Stomach (tissue), 19 donors: ENCODE measurements at places on chromosomes 2 and 18. TPM values are rescaled to one million over a fixed set of nuclear protein-coding genes. Genes with fewer than 3 reads are reported as not detected.

GRCh38 chr2:206463685-206464084 lies 20.4 kb downstream of the ADAM23 start:
- no peak for DNase-seq

DNA sequence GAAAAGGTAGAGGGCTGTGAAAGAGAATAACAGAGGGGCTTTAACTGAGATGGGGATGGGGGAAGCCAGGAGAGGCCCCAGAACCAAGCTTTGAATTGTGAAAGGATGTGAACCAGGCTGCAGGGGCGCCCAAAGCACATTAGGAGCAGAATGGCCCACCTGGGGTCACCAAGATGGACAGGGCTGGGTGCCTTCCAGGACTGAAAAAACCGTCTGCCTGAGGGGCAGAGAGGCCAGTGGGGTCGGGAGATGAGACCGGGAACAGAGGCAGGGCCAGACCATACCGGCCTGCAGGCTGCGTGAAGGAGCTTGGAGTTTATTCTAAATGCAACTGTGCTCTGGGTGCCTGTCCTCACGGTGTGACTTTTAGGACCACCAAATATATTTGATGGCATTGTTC lies 29.1 kb upstream of the FAM136A start:
- no peak for DNase-seq

DNA sequence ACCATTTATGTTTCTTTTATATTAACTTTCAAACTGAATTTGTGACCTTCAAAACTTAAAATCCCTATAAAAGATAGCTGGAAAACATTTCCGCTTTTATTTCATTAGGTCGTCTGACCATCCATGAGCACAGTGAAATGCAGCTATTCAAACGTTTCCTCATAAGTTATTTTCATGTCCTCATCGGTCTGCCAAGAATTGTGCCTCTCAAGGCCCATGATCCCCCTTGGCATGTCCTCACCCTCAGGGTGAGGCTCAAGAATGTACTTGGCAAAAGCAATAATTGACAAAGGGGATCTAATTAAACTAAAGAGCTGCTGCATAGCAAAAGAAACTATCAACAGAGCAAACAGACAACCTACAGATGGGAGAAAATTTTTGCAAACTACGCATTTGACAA lies 12.4 kb downstream of the SLC66A2 start:
- DNase-seq, result no peak

- no peak for DNase-seq
These were observed 117.4 kb downstream of the SPOPL start for GRCh38 chr2:138618971-138619370.

DNA sequence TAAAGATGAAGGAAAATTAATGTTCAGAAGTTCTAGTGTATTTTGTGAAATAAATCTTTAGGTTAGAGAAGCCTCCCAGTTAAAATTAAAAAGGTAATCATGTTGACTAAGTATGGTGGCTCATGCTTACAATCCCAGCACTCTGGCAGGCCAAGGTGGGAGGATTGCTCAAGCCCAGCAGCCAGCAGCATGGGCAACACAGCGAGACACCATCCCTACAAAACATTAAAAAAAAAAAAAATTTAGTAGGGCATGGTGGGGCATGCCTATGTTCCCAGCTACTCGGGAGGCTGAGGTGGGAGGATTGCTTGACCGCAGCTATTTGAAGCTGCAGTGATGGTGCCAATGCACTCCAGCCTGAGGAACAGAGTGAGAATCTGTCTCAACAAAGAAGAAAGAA lies 17.9 kb downstream of the XPO1 start:
- no peak for DNase-seq

- DNase-seq, result no peak
These were observed 56.1 kb downstream of the RHBDD1 start for GRCh38 chr2:226891780-226892590.

DNA sequence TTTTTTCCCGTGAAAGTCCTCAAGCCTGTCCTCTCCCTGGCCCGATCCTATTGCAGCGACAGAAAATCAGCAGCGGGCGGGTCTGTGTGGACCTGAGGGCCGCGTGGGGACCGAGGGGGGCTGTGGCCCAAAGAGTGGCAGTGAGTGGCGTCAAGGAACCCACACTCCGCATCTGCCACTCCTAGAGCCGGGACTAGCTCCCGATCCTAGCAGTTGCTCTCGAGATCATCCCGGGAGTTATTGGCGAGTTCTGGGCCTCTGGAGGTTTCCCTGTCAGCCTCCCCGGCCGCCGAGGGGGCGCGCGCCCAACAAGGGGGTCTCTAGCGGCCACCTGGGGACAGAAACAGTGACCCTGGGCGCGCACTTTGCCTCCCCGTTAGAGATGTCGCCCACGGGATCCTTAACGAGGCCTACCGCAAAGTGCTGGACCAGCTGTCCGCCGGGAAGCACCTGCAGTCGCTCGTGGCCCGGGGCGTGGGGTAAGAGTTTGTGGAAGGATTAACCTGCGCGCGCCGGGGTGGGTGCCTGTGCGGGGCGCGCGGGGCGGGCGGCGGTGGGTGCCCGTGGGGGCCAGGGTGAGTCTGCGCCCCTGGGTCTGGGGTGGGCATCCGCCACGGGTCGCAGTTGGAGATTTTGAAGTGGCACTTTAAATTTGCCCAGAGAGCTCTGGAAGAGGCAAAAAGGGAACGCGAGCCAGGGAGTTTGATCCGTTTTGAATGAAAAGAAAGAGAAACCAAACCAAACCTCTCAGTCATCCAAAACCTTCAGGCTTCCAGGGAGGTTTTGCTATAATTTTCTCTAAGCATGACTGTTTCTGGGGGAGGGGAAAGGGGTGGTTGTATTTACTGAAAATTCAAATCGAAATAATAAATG lies 3.5 kb downstream of the ADCYAP1 start:
- peak; percentile 24 for DNase-seq

- DNase-seq, result no peak
These were observed 316.8 kb downstream of the PAX3 start for GRCh38 chr2:221981912-221982470.

DNA sequence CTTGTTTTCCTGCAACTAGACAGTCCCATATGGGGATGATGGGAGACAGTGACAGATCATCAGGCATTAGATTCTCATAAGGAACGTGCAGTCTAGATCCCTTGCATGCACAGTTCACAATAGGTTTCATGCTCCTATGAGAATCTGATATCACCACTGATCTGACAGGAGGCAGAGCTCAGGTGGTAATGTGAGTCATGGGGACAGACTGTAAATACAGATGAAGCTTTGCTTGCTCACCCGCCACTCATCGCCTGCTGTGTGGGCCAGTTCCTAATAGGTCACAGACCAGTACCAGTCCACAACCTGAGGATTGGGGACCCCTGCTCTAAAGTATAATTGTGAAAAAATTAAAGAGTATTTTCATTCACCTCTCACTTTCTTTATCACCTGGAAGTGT lies 23.6 kb upstream of the RAB1A start:
- DNase-seq, result no peak

DNA sequence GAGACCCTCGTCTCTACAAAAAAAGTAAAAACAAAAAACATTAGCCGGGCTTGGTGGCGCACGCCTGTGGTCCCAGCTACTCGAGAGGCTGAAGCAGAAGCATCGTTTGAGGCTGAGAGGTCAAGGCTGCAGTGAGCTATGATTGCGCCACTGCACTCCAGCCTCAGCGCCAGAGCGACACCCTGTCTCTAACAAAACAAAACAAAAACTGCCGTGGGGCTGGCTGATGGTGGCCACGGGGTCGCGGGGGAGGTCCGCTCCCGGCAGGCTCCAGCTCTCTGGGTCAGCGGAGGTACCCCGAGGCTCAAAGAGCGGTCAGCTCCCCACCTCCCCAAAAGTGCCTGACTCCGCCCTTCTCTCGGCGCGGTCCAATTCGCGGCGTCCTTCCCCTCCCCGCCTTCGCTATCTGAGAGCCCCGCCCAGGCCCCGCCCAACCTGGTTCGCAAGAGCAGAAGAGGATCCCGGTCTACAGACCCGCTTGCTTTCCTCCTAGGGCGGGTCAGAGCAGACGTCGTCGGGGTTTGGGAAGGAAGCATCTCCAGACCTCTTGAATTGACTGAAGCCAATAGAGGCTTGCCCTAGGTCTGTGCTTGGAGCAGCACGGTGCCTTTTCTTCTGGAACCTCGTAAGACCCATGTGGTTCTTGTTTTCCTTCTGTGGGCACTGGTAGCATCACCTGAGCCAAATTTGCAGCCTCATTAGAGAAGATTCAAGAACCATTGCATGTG lies 7.8 kb downstream of the RAX start:
- peak; percentile 35 for DNase-seq

DNA sequence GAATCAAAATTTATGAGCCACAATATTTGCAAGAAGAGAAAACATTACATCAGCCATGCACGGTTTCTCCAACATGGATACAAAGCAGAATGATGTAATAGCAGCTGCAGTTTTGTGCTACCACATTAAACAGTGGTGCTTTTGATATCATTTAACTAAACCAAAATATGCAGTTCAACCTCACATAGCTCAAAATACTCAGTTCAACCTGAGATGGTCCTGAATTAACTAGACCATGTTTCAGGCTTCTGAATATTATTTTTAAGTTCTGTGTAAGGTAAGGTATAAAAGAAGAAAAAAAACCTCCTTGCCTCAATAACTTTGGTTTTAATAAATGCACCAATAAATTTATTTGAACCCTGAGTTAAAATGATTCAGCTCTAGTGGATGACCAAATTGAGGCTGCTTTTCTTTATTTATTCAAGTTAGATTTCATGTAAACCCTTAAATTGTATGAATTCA lies 18.8 kb upstream of the TSPYL6 start:
- no peak for DNase-seq

- no peak for DNase-seq
These were observed 96.9 kb downstream of the HNRNPLL start for GRCh38 chr2:38505779-38506178.

DNA sequence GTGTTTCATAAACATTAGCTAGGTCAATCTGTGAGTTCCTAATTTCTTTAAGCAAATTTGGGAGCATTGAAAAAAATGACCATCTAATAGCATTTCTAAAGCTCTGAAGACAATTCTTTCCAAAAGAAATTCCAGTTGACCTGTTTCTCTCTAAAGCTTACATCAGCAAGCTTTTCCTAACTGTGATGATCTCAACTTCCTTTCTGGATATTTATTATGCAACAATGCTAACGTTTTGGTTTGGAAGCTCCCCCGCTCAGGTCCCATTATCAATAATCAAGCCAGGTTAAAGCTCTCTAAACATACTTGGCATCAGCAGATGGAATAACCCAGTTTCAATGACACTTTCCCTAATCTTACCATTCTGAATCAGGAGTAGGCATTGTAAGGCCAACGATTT lies 196.3 kb upstream of the TANK start:
- DNase-seq, result no peak

GRCh38 chr2:176148751-176149421 lies 2.5 kb upstream of the HOXD4 start:
- no peak for DNase-seq

DNA sequence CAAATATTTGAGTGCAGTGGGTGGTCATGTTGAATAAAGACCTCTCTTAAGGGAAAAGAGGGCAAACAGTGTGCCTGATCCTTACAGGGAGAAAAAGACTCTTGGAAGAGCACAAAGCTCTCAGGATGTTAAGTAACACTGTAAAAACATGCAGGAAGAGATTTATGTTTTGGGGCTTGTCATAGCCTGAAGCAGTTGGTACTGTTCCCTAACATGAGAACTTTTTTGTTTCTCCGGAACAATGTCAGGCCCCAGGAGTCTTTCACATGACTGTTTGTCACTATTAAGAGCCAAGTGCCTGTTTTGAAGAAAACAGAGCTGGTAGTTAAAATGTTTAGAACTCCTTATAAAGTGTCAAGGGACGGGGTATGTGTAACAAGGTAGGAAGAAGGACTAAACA lies 83.7 kb upstream of the B3GNT2 start:
- DNase-seq, result no peak

- DNase-seq, result no peak
These were observed 140.1 kb downstream of the MAIP1 start for GRCh38 chr2:200095436-200095835.

DNA sequence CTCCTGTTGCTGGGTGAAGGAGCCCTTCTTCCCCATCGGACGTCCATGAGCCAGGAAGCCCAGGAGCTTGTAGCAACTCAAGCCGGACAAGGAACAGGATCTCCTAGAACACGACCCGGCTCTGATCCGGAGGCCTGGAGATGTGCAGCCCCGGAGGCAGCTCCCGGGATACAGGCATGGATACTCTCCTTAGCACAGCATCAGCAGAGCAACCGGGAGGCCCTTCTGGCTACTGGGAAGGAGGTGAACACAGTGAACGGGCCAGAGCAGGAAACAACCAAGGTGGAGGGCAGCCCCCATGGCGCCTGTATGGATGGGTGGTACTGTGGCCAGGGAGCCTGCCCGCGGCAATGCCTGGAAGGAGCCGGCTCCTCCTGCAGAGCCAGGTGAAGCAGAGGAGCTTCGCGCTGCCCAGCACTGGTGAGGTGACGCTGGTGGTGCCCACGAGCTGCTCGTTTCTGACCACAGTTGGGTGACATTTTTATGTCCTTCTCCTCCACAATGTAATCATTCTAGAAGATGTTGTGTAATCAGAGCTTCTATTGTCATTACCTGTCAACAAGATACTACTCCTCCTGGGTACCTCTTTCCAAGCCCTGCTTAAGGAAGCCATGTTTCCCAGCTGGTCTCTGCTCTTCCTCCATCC lies 94.3 kb downstream of the TWIST2 start:
- DNase-seq, result no peak

- DNase-seq, result no peak
These were observed 214.7 kb downstream of the CYP26B1 start for GRCh38 chr2:71932780-71933466.

DNA sequence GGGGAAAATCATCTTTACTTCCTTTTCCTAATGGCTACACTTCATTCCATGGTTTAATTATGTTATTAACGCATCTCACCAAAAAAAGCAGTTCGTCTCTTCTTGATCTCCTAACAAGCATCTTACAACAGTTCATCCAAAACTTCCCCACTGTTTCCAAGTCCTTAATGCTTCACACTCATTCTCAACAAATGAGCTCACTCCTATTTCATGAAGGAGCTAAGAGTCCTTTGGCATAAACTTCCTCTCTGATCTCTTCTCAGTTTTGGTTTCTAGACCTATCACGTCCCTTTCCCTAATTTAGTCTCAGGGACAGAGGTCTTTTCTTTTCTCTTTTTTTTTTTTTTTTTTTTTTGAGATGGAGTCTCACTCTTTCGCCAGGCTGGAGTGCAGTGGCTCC lies 205.9 kb upstream of the SLC39A10 start:
- peak; percentile 37 for DNase-seq

GRCh38 chr2:172790404-172790803 lies 54.8 kb downstream of the RAPGEF4 start:
- DNase-seq, result no peak

GRCh38 chr18:44840058-44840790 lies 159.5 kb downstream of the SETBP1 start:
- DNase-seq, result peak; percentile 60

The ACTG2 gene
- polyA plus RNA-seq, result 206 TPM

The CKAP2L gene
- 1.1 TPM for polyA plus RNA-seq

The DSG2 gene
- polyA plus RNA-seq, result 6.1 TPM

The KLHL14 gene
- polyA plus RNA-seq, result 0.28 TPM

The ODC1 gene
- polyA plus RNA-seq, result 32.2 TPM

The CFC1 gene
- polyA plus RNA-seq, result 10.9 TPM

The CEBPZOS gene
- 52.5 TPM for polyA plus RNA-seq

The EEF1B2 gene
- 744 TPM for polyA plus RNA-seq

The GGCX gene
- 14.9 TPM for polyA plus RNA-seq

The HOXD12 gene
- not detected for polyA plus RNA-seq

The TXNDC2 gene
- polyA plus RNA-seq, result not detected

The MC5R gene
- polyA plus RNA-seq, result not detected

The MRPL33 gene
- polyA plus RNA-seq, result 268 TPM

The FOXI3 gene
- polyA plus RNA-seq, result not detected

The PTPRN gene
- 3.6 TPM for polyA plus RNA-seq

The EGR4 gene
- 0.05 TPM for polyA plus RNA-seq

The CRYGD gene
- polyA plus RNA-seq, result not detected

The RGPD4 gene
- polyA plus RNA-seq, result not detected

The RNF152 gene
- polyA plus RNA-seq, result 7.3 TPM

The CD28 gene
- 0.25 TPM for polyA plus RNA-seq

The SCN9A gene
- 0.28 TPM for polyA plus RNA-seq

The PLA2R1 gene
- 0.81 TPM for polyA plus RNA-seq
